ENCODE measurements at places on chromosomes 5 and 9.

DNA sequence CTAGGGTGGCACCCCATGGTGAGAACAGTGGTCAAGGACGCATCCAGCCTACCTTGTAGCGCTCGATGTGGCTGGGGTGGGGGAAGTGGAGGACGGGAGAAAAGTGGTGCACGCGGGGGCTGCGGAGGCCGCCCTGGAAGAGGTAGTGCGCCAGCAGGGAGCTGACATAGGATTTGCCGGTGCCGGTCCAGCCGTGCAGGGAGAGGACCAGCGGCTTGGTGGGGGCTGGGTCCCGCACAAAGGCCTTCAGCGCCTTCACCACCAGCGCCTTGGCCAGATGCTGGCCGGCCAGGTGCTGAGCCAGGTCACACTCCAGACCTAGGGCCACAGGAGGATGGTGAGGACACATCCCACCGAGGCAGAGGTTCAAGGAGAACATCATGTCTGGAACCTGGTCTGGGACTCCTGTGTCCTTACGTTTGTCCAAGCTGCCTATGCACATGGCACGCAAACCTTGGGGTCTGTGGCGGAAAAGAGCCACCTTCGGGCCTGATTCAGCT is 797 bp downstream of the TOR2A start:
- no peak for DNase-seq

DNA sequence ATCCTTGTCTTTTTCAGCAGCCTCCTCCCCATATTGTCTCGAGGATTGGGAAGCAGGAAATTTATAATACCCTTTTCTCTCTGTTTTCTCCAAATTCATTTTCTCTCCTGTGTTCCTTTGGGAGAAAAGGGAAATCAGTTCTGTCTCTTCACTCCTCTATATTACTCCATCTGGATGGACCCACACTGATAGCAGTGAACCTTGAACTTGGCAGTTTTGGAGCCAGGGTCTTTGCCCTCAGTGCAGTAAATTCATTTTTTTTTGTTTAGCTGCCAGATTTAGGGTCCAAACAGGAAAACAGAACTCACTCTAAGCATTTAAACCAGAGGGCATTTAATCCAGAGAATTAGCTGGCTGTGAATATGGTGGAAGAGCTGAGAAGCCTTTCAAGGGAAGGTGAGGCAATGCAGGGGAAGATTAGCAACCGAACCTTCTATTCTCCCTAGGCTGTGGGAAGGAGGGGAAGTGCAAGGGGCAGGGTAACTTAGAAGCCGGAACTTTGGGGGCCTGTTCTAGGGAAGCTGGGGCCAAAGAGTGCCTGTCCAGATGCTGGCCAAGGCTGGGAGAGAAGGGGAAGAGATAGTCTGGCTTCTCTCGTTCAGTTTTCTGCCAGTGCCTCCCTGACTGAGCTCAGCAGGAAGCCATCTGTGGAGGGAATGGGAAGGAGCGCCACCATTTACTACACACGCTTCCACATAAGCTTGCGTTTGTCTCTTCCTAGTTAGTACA is 16.3 kb upstream of the NPR2 start:
- no peak for DNase-seq

GRCh38 chr5:79924936-79925893 is 65.8 kb downstream of the MTX3 start:
- DNase-seq, result no peak

GRCh38 chr9:12717907-12718306 is 24.7 kb downstream of the TYRP1 start:
- no peak for DNase-seq

- no peak for DNase-seq
These were observed 706.9 kb upstream of the CTNND2 start for GRCh38 chr5:12611132-12611531.

- DNase-seq, result no peak
These were observed 52.7 kb downstream of the RXRA start for GRCh38 chr9:134378901-134379338.

GRCh38 chr9:81032030-81032572 is 657.2 kb downstream of the TLE1 start:
- DNase-seq, result no peak

GRCh38 chr9:123604861-123605260 is 248.9 kb downstream of the CRB2 start:
- DNase-seq, result no peak

DNA sequence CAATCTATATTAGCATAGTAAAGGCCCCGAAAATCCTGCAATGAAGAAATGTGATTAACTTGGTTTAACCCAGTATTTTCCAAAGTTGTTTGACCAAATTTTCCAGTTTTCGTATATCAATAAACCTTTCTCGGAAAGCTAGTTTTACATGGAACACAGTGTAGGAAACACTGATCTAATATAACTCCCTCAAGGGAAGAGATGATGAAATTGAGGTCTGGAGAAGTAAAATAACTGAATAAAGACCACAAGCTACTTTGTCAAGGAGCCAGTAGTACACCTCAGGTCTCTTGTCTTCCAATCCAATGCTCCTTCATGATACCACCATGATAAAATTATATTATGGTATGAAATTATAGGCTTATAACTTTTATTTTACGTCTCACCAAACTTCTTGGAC is 118.1 kb upstream of the TARS1 start:
- DNase-seq, result no peak

GRCh38 chr5:35902046-35902672 is 36.3 kb downstream of the CAPSL start:
- DNase-seq, result no peak

DNA sequence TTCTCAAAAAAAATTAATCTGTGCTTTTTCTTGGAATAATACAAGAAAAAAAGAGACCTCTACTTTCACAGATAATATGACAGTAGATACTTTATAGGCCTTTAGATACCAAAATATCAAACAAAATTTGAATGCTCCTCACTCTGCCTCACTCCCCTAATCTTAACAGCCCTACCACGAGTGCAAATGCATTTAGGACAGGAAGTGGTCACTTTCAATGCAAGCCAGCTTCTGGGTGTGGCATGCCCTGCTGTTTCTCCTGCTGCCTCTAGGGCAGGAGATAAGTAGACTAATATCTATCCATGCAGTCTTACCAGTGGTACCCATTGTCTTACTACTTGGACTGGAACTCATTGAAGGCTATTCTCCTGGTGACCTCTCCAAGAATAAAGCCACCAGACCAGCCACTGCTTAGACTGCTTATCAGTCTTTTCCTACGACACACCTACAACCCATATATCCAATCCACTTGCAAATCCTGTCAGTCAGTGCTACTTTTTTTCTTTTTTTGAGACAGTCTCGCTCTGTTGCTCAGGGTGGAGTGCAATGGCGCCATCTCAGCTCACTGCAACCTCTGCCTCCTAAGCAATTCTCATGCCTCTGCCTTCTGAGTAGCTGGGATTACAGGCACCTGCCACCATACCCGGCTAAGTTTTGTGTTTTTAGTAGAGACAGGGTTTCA is 23.0 kb downstream of the FRRS1L start:
- no peak for DNase-seq

GRCh38 chr9:94078086-94078485 is 6.2 kb upstream of the PTPDC1 start:
- DNase-seq, result no peak

DNA sequence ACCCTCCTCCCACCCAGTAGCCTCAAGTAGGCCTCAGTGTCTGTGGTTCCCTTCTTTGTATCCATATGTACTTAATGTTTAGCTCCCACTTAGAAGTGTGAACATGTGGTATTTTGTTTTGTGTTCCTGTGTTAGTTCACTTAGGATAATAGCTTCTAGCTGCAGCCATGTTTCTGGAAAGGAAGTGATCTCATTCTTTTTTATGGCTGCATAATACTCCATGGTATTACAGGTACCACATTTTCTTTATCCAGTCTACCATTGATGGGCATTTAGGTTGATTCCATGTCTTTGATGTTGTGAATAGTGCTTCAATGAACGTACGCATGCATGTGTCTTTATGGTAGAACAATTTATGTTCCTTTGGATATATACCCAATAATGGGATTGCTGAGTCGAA is 74.8 kb downstream of the SLC12A2 start:
- no peak for DNase-seq
